ENCODE measurements at places on chromosomes 4 and X. TPM values are rescaled to one million over a fixed set of nuclear protein-coding genes. Genes with fewer than 3 reads are reported as not detected.
A peak's percentile ranks its signal among the peaks of the same experiment; 100 is the strongest.

GRCh38 chrX:77014377-77015372, 432.5 kb upstream of the FGF16 start:
- H3K36me3 ChIP-seq: no peaks in the 10 kb centered on the region
- no peak for DNase-seq
- no peaks in the 10 kb centered on the region for H3K27me3 ChIP-seq
- H3K4me3 ChIP-seq: no peak overlapping the region

- DNase-seq: no peak
- H3K36me3 ChIP-seq: no peaks in the 10 kb centered on the region
- no peaks in the 10 kb centered on the region for H3K4me1 ChIP-seq
Observed at GRCh38 chr4:21688596-21689265, 259.8 kb downstream of the KCNIP4 start.

DNA sequence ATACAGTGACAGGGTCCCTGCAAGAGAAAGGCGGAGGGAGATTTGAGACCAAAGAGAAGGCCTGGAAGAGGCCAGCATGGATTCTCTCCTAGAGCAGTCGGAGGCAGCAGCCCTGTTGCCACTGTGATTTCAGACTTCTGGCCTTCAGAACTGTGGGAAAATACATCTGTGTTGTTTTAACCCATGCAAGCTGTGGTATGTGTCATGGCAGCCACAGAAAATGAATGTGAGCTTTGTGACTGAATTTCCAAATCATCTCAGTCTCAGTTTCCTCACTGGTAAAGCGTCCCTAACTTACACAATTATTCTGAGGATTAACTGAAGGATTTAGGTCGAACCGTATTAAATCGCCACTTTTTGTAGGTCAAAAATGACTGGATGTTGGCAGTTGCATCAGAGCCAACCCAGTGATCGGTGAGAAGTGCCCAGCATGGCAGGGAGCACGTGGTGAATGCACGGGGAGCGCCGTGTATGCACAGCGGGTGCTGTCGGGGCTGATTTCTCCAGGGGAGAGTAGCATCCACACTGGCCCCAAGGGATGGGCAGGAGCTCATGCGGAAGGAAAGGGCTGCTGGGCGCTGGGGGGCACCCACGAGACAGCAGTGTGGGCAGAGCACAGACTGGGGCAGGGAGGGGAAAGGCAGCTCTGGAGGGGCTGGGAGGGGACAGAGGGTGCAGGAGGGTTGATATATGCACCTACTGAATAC, 23.8 kb upstream of the NSG1 start:
- no peak overlapping the region for H3K4me3 ChIP-seq
- H3K27me3 ChIP-seq: peaks cover 69% of the 10 kb centered on the region
- H3K4me1 ChIP-seq: no peaks in the 10 kb centered on the region
- no peak for DNase-seq
- no peak overlapping the region for H3K27ac ChIP-seq

The STARD8 gene
- total RNA-seq: 9.3 TPM

DNA sequence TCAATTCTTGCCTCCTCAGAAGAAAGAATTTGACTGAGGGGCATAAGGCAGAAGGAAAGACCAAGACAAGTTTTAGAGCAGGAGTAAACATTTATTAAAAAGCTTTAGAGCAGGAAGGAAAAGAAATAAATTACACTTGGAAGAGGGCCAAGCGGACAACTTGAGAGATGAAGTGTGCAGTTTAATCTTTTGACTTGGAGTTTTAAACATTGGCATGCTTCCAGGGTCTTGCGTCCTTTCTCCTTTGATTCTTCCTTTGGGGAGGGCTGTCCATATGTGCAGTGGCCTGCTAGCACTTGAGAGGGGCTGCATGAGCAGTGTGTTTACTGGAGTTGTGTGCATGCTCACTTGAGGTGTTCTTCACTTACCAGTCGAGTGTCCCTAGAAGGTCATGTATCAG, 275.8 kb upstream of the IL1RAPL1 start:
- no peak overlapping the region for H3K27ac ChIP-seq
- H3K4me1 ChIP-seq: no peaks in the 10 kb centered on the region
- H3K36me3 ChIP-seq: no peaks in the 10 kb centered on the region
- H3K4me3 ChIP-seq: no peak overlapping the region

The BEX1 gene
- 10.8 TPM for total RNA-seq

DNA sequence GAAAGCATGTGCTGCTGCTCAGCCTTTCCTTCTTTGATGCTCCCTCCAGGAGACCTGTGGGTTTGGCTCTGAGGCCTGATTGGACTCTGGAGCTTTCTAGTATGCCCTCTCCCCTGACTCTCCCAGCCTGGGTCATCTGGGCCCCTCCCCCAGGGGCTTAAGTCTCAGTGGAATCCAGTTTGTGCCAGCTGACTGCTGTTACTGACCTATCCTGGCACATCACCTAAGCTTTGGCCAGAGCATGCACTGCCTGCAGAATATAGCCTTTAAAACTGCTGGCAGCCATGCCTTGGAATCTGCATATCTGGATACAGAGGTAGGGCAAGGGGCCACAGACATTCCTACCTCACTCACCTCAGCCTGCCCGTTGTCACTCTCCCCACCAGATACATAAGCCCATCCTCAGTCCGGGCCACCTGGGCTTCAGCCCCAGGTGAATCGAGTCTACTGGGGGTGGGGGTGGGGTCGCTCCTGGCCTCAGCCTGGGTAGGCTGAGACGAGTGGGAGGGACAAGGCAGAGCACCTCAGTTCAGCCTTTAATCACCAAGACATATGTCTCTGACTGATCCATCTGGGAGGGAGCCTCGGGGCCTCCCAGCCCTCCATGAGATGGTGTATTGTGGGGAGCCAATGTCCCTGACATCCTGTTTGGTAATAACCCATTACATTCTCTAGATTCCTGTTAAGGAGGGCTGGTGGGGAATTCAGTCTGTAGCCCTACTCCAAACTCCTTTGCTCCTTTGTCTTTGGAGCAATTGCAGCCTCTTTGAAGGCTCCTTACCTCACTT, 61.2 kb downstream of the STARD8 start:
- DNase-seq: no peak
- peak overlapping the region; percentile 42 for H3K27ac ChIP-seq
- H3K4me1 ChIP-seq: peaks cover 67% of the 10 kb centered on the region
- H3K4me3 ChIP-seq: no peak overlapping the region

- H3K4me3 ChIP-seq: no peak within 1 kb of the TSS
- H3K36me3 ChIP-seq: no peaks in the 10 kb centered on the region
- H3K27ac ChIP-seq: no peak within 1 kb of the TSS
- DNase-seq: no peak
- H3K27me3 ChIP-seq: no peaks in the 10 kb centered on the region
- H3K4me1 ChIP-seq: peaks cover 12% of the 10 kb centered on the region
Observed at GRCh38 chr4:76007089-76007862, at the start of gene CXCL9. TSS of gene CXCL9 (minus strand) at chr4:76007509. CDS start at chr4:76007449, 60 bp downstream.

GRCh38 chrX:46255046-46255445, 290.2 kb downstream of the ZNF674 start:
- no peak overlapping the region for H3K4me3 ChIP-seq
- no peak overlapping the region for H3K27ac ChIP-seq

- no peak overlapping the region for H3K4me3 ChIP-seq
- no peak for DNase-seq
- no peaks in the 10 kb centered on the region for H3K4me1 ChIP-seq
- peaks cover 7% of the 10 kb centered on the region for H3K36me3 ChIP-seq
- H3K27me3 ChIP-seq: no peaks in the 10 kb centered on the region
Observed at GRCh38 chrX:19554786-19555185, 39.5 kb upstream of the MAP3K15 start.

DNA sequence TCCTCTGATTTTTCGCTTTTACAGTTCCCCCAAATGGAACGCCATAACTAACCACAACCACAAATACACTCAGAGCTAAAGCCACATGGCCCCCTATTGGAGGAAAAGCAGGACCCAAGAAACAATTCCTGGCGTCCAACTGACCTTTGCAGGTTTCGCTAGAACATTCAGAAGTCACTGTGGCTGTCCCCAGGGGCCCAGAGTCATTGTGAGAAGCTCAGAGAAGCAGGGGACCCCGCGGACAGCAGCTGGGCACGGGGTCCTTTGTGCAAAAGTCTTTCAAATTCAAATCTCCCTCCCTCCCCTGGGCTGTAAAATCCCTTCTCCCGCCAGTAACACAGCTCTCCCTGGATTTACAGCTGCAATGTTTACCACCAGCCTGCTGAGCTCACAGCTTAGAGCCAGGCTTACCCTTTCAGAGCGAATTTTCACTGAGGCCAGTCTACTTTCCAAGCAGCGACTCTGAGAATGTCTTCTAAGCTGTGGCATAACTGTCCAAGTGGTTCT, 214.8 kb downstream of the CRLF2 start:
- no peak overlapping the region for H3K4me3 ChIP-seq
- peaks cover 12% of the 10 kb centered on the region for H3K27me3 ChIP-seq
- no peak for DNase-seq
- H3K36me3 ChIP-seq: no peaks in the 10 kb centered on the region
- H3K4me1 ChIP-seq: no peaks in the 10 kb centered on the region

DNA sequence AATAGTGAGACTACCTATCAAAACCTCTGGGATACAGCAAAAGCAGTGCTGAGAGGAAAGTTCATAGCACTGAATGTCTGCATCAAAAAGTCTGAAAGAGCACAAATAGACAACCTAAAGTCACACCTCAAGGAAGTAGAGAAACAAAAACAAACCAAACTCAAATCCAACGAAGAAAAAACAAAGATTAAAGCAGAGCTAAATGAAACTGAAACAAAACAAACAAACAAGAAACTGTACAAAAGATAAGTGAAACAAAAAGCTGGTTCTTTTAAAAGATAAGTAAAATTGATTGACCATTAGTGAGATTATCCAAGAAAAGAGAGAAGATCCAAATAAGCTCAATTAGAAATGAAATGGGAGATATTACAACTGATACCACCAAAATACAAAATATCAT, 378.3 kb upstream of the NDST4 start:
- no peak overlapping the region for H3K4me3 ChIP-seq
- H3K36me3 ChIP-seq: no peaks in the 10 kb centered on the region
- no peak overlapping the region for H3K27ac ChIP-seq
- no peaks in the 10 kb centered on the region for H3K27me3 ChIP-seq
- no peak for DNase-seq

DNA sequence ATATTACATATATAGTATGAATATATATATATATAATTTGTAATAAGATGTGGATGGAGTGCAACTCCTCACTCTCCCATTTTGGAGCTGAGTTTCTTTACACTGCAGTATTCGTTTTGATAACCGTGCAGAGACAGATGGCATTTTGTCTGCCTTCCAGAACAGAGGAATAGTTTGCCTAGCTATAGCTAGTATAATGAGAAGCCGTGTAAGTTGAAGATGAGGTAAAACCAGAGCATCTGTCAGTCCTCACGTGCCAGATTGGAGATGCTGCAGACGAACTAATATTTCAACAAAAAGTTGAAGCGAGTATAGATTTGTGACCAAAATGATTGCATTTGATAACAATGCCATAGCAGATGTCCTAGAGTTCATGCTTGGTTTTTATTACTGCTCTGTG, 180.6 kb downstream of the FMR1NB start:
- no peaks in the 10 kb centered on the region for H3K27me3 ChIP-seq
- H3K4me1 ChIP-seq: no peaks in the 10 kb centered on the region
- no peak for DNase-seq
- H3K4me3 ChIP-seq: no peak overlapping the region

- no peaks in the 10 kb centered on the region for H3K36me3 ChIP-seq
- H3K4me1 ChIP-seq: peaks cover 5% of the 10 kb centered on the region
- H3K27ac ChIP-seq: no peak within 1 kb of the TSS
- peak within 1 kb of the TSS; percentile 60 for H3K4me3 ChIP-seq
- peaks cover 5% of the 10 kb centered on the region for H3K27me3 ChIP-seq
Observed at GRCh38 chrX:47619486-47620302, at the start of gene SYN1. TSS of gene SYN1 (minus strand) at chrX:47619857. CDS start at chrX:47619728, 129 bp downstream.

The LINC00632 gene
- 123 TPM for total RNA-seq

The TKTL2 gene
- not detected for total RNA-seq

DNA sequence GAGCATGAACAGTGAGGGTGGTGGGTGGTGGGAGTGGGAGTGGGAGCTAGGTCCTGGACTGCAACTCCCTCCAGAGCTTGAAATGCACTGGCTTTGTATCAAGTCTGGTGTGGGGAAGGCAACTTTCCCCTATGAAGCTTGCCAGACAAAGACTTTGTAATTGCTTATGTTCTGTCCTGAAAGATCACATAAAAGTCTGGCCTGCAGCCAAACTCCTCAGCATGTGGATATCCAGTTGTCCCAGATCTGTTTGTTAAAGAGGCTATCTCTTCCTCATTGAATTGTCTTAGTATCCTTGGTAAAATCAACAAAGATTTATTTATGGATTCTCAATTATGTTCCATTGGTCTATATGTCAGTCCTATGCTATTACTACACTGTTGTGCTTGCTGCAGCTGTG, 607.9 kb downstream of the GLUD2 start:
- H3K27me3 ChIP-seq: no peaks in the 10 kb centered on the region
- no peaks in the 10 kb centered on the region for H3K36me3 ChIP-seq
- no peak overlapping the region for H3K27ac ChIP-seq
- no peak overlapping the region for H3K4me3 ChIP-seq
- DNase-seq: no peak
- H3K4me1 ChIP-seq: no peaks in the 10 kb centered on the region

- H3K4me1 ChIP-seq: peaks cover 99% of the 10 kb centered on the region
- H3K27me3 ChIP-seq: no peaks in the 10 kb centered on the region
- no peak for DNase-seq
- no peaks in the 10 kb centered on the region for H3K36me3 ChIP-seq
Observed at GRCh38 chr4:159267869-159268285, 165.0 kb downstream of the RAPGEF2 start.

DNA sequence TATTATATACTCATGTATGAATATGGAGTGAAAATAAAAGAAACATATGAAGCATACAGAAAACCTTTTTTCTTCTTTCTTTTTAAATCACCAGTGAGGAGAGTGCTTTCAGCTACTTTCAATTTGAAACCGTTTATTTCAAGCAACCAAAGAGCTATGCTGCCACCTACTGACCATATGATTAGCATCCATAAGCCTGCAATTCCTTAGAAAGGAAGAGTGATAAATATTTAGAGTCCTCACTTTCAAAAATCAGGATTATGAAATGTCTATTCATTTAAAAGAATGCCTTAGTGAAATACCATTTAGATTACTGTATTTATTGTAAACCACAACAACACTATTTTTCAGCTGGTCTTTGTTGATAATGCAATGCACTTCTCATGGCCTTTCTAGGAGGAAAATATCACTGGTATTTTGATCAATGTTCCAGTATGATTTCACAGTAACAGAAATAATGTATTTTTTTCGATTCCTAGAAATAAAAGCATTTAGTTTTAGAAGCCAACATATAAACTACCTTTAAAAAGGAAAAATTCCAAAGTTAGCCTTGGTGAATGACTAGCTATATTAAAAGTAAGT, 667.6 kb downstream of the PCDH18 start:
- no peaks in the 10 kb centered on the region for H3K36me3 ChIP-seq
- H3K27ac ChIP-seq: no peak overlapping the region
- no peak overlapping the region for H3K4me3 ChIP-seq
- H3K4me1 ChIP-seq: peaks cover 6% of the 10 kb centered on the region
- no peaks in the 10 kb centered on the region for H3K27me3 ChIP-seq
- no peak for DNase-seq

- H3K4me1 ChIP-seq: peaks cover 14% of the 10 kb centered on the region
- no peaks in the 10 kb centered on the region for H3K36me3 ChIP-seq
Observed at GRCh38 chrX:44314808-44315207, 28.7 kb downstream of the EFHC2 start.

GRCh38 chr4:39354254-39354552, 12.0 kb downstream of the RFC1 start:
- H3K27me3 ChIP-seq: no peaks in the 10 kb centered on the region
- DNase-seq: no peak
- H3K4me3 ChIP-seq: peak overlapping the region; percentile 56

Measured in left ventricle myocardium inferior (tissue), 1 donor.